ENCODE measurements at places on chromosomes 1 and 21. TPM values are rescaled to one million over a fixed set of nuclear protein-coding genes. Genes with fewer than 3 reads are reported as not detected.

DNA sequence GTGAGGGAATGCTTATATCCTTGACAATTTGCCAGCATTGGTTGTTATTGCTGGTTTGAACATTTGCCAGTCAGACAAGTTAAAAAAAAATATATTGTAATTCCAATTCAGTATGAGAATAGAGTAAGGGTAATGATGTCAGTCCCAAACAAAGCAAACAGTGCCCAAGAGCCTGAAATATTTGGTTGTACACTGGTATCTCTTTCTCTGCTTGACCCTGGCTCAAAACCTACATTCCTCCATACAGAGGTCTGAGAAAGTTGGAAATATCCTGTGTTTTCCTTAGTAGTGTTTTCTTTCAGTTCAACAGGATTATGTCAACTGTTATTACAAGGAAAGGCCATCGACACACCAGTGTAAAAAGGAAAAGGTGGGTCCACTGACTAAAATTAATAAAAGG is 145.6 kb downstream of the MRPL39 start:
- no peaks in the 10 kb centered on the region for H3K36me3 ChIP-seq
- no peaks in the 10 kb centered on the region for H3K27me3 ChIP-seq
- DNase-seq, result no peak
- H3K4me1 ChIP-seq, result no peaks in the 10 kb centered on the region

The TNFRSF25 gene
- 13.1 TPM for total RNA-seq

The CSDE1 gene
- 1,906 TPM for total RNA-seq

The HLX gene
- total RNA-seq, result 17.8 TPM

The OR2L13 gene
- total RNA-seq, result not detected

DNA sequence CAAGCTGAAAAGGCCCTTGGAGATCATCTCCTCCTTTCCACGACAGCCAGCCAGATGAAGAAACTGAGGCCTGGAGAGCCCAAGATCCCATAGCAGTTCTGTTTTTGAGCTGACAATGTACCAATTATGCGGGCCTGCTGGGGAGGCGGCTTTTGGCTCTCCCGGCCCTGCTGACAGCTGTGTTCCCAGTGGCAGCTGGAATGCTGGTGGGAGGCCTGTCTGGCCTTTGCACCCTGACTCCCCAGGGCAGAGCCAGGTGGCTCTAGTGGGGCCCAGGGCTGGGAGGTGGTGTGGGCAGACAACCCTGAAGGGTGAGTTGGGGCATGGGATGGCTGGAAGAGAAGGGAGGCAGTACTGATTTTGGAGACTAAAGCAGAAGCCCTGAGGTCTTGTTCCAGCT is 30.7 kb upstream of the WASF2 start:
- peak overlapping the region; percentile 75 for H3K27ac ChIP-seq
- no peak overlapping the region for H3K4me3 ChIP-seq
- DNase-seq, result no peak
- H3K27me3 ChIP-seq, result no peaks in the 10 kb centered on the region

- H3K4me3 ChIP-seq, result no peak overlapping the region
- H3K4me1 ChIP-seq, result no peaks in the 10 kb centered on the region
- H3K27me3 ChIP-seq, result no peaks in the 10 kb centered on the region
- H3K36me3 ChIP-seq, result no peaks in the 10 kb centered on the region
- no peak for DNase-seq
Measured at GRCh38 chr1:200392625-200393185, 17.1 kb downstream of the ZNF281 start.

- no peaks in the 10 kb centered on the region for H3K36me3 ChIP-seq
- peak overlapping the region; percentile 86 for H3K27ac ChIP-seq
Measured at GRCh38 chr1:203181586-203182386, 4.7 kb downstream of the CHI3L1 start.
